DMS53 (cell line): ENCODE measurements at places on chromosomes 2 and 18.

- no peak for DNase-seq
Measured at GRCh38 chr18:74790451-74790850, 192.8 kb downstream of the ZNF407 start.

DNA sequence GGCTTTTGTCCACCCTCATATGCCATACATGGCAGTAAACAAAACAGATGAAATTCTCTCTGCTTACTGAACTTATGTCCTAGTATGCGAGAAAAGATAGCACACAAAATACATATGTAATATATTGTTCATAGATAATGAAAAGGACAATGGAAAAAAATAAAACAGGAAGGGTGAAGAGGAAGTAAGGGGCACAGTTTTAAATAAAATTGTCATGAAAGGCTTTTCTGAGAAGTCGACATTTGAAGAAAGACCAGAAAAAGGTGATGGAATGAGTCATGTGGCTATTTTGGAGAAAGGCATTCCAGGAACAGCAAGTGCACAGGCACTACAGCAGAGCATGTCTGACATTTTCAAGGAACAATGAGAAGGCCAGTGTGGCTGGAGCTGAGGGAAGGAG, 56.4 kb downstream of the KCNH7 start:
- DNase-seq = no peak

- no peak for DNase-seq
Measured at GRCh38 chr2:230921806-230922595, 3.0 kb downstream of the GPR55 start.

DNA sequence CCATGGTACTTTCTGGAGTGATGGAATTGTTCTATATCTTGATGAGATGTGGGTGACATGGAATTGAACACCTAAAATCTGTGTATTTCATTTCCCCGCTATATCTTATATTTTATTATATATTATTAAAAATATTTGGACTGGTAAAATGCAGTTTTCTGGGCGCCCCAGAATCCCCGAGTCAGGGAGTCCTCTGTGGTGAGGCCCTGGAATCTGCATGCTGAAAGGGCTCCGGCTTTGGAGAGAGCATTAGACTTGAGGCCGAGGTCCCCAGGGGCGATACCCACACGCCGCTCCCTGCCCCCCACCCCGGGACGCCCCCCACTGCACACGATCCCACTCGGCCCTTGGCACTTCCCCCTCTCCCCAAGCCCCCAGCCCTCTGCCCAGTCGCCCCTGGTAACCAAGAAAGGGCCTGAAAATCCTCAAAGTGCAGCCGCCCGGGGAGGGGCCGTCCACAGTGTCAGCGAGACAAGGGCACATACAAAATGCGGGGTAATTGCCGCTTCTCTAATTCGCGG, 126.0 kb downstream of the ZFP36L2 start:
- DNase-seq = peak; percentile 25

DNA sequence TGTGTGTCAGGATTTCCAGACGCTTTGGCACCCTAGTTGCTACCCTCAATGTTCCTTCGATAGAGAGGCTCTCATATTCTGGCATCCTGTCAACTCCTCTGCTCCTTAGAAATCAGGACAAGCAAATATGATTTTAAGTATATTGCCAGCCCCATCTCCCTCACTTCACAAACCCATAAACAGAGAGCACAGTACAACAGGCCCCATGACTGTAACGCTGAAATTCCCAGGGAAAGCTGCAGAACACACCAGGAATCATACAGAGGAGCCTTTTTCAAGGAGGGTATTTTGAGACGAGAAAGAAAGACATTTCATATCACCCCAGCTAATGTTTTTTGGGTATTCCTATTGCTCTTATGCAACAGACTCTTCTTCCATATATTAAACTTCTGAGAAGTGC, 162.9 kb downstream of the NAPG start:
- no peak for DNase-seq

DNA sequence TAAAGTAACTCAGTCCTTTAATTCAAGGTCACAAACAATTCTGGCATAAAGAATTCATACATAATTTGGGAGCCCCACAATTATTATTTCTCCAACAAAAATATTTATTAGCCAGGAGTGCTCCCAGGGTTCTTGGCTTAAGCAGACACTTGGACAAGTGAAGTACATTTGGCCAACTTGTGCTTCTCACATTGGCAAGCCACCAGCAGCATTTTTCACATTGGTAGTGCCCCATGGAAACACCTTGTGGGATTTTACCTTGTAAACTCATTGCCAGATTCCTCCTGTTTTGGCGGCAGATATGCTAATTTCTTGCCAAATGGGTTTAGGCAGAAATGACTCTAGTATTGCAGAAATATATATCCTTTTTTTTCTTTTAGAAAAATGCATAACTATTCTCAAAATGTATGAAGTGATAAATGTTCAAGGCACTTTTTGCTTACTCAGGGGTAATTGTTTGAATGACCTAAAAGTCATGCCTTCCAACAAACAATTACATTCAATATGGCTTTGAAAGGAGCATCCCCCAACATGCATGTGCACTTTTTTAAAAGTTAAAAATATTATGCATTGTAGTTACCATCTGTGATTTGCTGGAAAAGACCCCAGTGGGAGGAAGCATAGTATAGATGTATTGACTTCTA, 113.5 kb downstream of the CSRNP3 start:
- DNase-seq = no peak

GRCh38 chr18:44465381-44465841, 215.3 kb upstream of the SETBP1 start:
- DNase-seq = no peak

DNA sequence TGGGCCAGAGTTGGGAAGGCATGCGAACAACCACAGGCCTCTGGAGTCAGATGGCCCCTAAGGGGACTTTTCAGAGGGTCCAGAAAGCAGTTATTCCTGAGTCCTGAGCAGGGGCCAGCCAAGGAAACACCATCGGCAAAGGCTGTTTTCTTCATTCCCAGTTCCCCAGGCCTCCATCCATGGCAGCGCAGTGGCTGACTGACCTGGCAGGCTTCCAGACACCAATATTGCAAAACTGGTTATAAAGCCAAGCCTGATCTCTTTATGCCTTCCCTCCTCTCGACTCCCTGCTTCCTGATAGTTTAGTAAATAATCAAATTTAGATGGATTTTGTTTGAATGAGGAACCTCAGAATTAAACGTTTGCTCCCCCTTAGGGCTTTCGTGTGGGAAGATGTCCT, 133.4 kb upstream of the ITGA6 start:
- peak; percentile 44 for DNase-seq

DNA sequence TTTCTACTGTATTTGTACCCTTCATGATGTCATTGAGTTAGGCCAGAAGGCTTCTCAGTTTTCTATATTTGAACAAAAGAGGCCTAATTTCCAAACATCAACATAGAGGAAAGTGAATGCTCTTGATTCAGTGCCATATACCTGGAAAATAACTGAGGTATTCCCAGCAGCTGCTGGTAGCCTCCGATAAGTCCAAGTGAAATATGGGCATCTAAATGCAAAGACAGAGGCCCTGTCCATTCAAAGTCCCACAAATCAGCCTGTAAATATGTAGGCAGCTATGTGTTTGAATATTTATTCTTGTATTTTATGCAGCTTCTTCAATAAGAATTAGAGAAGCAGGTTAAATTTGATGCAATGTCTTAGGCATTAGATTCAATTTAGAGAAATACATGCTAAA, 89.5 kb upstream of the DPP10 start:
- no peak for DNase-seq

DNA sequence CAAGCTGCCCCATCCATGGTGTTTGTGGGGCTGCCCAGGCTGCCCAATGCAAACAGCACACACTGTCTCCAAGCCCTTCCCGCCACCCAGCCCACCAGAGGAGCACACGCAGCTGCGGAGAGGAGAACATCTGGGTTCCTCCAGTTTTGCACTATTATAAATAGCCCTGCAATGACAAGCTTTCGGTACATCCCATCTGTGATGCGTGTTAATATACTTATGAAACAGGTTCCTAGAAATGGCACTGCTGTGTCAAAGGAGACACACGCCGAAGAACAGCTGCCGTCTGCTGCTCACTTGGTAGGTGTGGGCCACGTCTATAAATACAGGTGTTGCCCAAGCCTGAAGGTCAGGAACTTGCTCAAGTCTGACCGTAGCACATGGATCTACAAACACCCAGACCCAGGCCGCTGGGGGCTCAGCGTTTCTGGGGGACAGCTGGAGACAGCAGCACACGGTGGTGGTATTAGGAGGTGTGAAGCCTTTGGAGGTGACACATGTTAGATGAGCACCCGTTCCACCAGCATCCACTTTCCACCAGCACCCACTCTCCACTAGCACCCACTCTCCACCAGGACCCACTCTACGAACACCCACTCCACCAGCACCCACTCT, 34.3 kb downstream of the PXDN start:
- no peak for DNase-seq

DNA sequence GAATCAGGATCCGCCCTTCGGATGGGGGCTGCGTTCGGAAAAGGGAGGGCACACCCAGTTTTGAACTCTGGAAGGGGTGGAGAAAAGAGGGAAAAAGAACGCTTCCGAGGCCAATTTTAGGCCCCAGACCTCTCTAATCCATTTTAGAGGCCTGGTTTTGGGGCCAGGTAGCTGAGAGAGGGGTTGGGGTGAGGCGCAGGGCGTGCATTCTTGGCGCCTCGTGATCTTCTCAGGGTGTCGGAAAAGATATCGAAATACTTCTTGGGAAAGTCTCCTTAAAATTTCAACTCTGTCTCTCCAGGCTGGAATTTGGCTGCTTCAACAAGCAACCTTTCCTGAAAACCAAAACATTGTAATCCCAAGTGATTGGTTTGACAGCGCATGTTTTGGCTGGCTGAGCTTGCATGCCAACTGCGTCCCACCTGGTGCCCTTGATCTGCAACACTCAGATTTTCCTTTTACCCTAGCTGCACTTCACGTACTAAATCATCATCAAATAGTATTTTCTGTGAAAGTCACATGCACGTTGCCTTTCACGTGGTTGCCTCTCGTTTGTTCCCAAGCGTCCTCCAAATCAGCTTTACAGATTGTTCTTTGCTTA, 864 bp upstream of the XPO1 start:
- DNase-seq = peak; percentile 77

DNA sequence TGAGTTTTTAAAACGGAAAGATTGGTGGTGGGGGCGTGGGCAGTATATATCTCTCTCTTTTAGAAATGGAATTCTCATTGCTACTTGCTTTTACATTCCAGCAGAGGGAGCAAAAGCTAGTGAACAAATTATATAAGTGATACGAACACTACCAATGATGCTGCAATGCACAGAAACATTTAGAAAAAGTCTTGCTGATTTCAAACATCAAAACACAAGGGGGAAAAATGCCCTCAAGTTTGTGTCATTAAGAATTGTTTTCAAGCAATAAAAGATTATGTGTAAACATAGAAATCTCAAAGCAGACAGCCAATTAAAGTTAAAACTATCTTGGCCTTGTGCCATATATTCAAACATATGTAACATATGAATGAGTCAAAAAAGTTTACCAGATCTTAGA, 296.3 kb upstream of the KCNJ3 start:
- peak; percentile 81 for DNase-seq

DNA sequence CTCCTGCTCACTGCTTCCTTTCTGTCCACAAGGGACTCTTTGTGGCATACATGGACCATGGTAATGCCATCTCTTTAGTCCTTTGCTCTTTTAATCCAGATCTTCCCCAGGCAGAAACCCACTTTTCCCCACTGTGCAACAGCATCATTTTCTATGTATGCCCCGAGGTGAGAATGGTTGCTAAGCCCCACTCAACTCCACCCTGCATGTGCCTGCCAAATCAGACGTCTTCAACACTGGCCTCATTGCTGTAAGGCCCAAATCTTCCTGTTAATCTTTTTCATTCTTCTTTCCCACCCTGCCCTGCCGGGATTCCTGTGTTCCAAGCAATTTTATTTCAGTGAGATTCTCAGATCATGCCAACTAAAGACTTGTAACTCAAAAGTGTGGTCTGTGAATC, 328.4 kb downstream of the PAX3 start:
- DNase-seq = no peak

GRCh38 chr2:237662671-237663093, 35.3 kb downstream of the LRRFIP1 start:
- peak; percentile 85 for DNase-seq

- no peak for DNase-seq
Measured at GRCh38 chr2:113850687-113851086, 39.2 kb upstream of the ACTR3 start.
